ENCODE measurements at places on chromosomes 2 and 18. TPM values are rescaled to one million over a fixed set of nuclear protein-coding genes. Genes with fewer than 3 reads are reported as not detected.

The RBM44 gene
- total RNA-seq: 0.56 TPM

The SLC30A3 gene
- total RNA-seq: 0.19 TPM

The ALPP gene
- total RNA-seq: not detected

The GKN1 gene
- total RNA-seq: not detected

The HOXD4 gene
- total RNA-seq: 0.06 TPM

The HTR2B gene
- total RNA-seq: 269 TPM

The NAGK gene
- 72.4 TPM for total RNA-seq

Data from aortic smooth muscle cell (primary cell).